Endodermal cell (in vitro differentiated cells): ENCODE measurements at places on chromosomes 5 and 9. TPM values are rescaled to one million over a fixed set of nuclear protein-coding genes. Genes with fewer than 3 reads are reported as not detected.

- no peaks in the 10 kb centered on the region for H3K27me3 ChIP-seq
- H3K36me3 ChIP-seq, result no peaks in the 10 kb centered on the region
- H3K27ac ChIP-seq, result no peak overlapping the region
- H3K4me3 ChIP-seq, result no peak overlapping the region
- no peak for DNase-seq
- no peaks in the 10 kb centered on the region for H3K4me1 ChIP-seq
These were observed 94.8 kb downstream of the RAB3C start for GRCh38 chr5:58677650-58678049.

DNA sequence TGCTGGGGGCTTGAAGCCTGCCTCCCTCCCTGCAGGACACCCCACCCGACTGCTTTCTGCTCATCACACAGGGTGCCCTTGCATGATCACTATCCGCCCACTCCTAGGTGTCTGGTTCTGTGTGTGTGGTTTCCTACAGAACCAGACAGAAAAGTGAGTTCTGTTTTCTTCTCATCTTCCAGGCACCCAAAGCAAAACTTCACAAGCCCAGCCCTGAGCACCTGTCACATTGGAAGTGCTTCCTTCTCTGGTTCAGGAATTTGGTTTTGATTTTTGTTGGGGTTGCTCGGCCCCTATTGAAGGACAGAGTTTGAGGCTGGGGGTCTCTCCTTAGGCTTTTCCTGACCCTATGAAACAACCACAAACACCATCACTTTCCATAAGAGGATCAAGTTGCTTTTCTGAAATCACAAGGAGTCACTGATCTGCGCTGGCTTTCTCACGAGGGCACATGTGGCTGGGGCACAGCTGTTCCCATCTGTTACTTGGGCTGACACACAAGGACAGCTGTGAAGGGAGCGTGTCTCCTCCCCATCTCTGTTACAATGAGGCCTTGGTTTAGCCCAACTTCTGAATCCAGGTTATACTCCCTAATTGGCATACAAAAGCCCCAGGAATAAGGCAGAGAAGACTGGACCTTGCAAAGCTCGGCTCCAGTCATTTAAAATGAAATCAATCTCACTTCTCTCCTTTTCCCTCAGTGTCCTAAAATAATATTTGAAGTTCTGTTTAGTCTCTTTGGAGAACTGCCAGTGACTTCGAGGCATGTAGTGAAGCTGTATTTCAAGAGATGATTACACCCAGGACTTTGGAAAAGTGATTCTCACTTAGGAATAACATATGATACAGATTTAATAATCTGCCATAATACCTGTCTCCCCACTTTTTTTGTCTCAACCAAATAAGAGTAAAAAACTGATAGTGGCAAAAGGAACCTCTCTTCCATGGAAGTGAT, 213.1 kb upstream of the GAS1 start:
- DNase-seq, result no peak
- no peaks in the 10 kb centered on the region for H3K4me1 ChIP-seq
- no peaks in the 10 kb centered on the region for H3K27me3 ChIP-seq
- no peak overlapping the region for H3K27ac ChIP-seq

GRCh38 chr9:1837453-1838084, 177.6 kb upstream of the SMARCA2 start:
- no peaks in the 10 kb centered on the region for H3K36me3 ChIP-seq
- no peak overlapping the region for H3K27ac ChIP-seq
- no peak overlapping the region for H3K4me3 ChIP-seq
- H3K4me1 ChIP-seq, result peaks cover 2% of the 10 kb centered on the region
- no peaks in the 10 kb centered on the region for H3K27me3 ChIP-seq
- peak; percentile 89 for DNase-seq

GRCh38 chr5:128778474-128778873, 186.8 kb upstream of the SLC27A6 start:
- H3K27ac ChIP-seq, result peak overlapping the region; percentile 21
- H3K4me3 ChIP-seq, result no peak overlapping the region
- H3K36me3 ChIP-seq, result no peaks in the 10 kb centered on the region
- H3K27me3 ChIP-seq, result no peaks in the 10 kb centered on the region
- peaks cover 3% of the 10 kb centered on the region for H3K4me1 ChIP-seq

DNA sequence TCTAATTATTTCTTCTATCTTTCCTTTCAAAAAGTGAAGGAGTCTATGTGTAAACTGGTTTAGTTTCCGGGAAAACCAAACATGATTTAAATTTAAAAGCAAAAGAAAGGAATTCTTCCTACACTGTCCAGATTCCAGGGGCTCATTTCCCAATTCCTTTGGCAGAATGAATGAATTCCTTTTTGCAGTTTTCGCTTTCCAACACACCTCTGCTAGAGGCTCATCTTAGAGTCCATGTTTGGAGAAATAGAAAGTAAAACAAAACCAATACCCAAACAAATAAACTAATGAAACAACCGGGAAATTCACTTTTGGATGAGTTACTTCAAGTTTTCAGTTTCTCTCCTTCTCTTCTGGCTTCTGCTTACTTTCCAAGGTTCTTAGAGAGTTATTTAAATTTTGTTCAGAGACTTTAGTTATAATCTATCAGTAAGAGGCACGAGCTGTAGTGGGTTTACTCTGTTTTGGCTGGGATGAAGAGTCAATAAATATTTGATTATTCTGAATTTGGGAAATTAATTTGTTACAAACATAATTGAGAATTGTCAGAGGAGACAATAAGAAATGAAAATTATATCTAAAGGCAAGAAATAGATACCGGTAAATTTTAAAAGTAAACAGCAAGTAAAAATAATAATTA, 365.0 kb upstream of the CDH9 start:
- no peaks in the 10 kb centered on the region for H3K27me3 ChIP-seq
- no peak overlapping the region for H3K27ac ChIP-seq
- H3K36me3 ChIP-seq, result no peaks in the 10 kb centered on the region
- no peaks in the 10 kb centered on the region for H3K4me1 ChIP-seq
- DNase-seq, result no peak

GRCh38 chr9:14608540-14608939, 84.7 kb downstream of the ZDHHC21 start:
- H3K36me3 ChIP-seq, result peaks cover 35% of the 10 kb centered on the region
- no peak overlapping the region for H3K27ac ChIP-seq
- H3K27me3 ChIP-seq, result no peaks in the 10 kb centered on the region
- no peak overlapping the region for H3K4me3 ChIP-seq
- DNase-seq, result no peak
- H3K4me1 ChIP-seq, result no peaks in the 10 kb centered on the region

GRCh38 chr9:21513431-21513830, 31.3 kb upstream of the IFNE start:
- peaks cover 8% of the 10 kb centered on the region for H3K36me3 ChIP-seq
- no peak overlapping the region for H3K4me3 ChIP-seq
- H3K4me1 ChIP-seq, result peaks cover 10% of the 10 kb centered on the region
- DNase-seq, result no peak

GRCh38 chr9:25078202-25078601, 532.5 kb upstream of the IZUMO3 start:
- no peaks in the 10 kb centered on the region for H3K4me1 ChIP-seq
- H3K4me3 ChIP-seq, result no peak overlapping the region
- no peak overlapping the region for H3K27ac ChIP-seq
- no peaks in the 10 kb centered on the region for H3K36me3 ChIP-seq

DNA sequence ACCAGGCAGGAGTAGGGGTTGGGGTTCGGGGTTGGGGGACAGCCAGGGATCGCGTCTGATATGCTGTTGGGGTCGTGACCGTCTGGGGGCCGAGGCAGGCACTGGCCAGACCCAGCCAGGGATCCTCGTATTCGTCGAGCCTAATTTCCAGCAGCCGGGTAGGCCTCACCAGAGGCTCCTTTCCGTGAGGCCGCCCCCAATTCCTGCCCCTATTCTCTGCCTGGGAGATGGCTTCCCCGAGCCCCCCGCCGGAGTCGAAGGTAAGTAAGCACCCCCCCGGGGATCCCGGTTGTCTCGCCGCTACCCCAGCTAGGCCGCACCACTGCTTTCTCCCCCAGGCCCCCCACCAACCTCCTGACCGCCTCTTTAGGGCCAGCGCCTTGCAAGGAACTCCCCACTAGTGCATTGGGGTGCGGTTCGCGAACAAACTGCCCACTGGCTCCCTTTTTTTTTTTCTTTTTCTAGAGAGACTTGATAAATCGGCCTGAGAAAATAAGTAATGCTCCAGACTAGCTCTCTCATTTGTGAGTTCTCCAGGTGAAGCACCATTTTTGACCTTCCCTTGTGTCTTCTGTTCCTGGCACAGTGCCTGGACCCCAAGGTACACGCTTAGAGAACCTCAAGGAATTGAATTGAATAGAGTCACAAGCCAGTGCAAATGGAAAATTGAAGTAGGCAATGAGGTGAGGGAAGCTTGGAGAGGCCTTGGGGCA, 435 bp downstream of the ZNF189 start:
- H3K4me3 ChIP-seq, result peak overlapping the region; percentile 86
- no peaks in the 10 kb centered on the region for H3K27me3 ChIP-seq
- no peaks in the 10 kb centered on the region for H3K4me1 ChIP-seq

GRCh38 chr9:752201-752600, 89.3 kb upstream of the DMRT1 start:
- peaks cover 4% of the 10 kb centered on the region for H3K36me3 ChIP-seq
- no peaks in the 10 kb centered on the region for H3K27me3 ChIP-seq
- no peaks in the 10 kb centered on the region for H3K4me1 ChIP-seq
- no peak overlapping the region for H3K27ac ChIP-seq

DNA sequence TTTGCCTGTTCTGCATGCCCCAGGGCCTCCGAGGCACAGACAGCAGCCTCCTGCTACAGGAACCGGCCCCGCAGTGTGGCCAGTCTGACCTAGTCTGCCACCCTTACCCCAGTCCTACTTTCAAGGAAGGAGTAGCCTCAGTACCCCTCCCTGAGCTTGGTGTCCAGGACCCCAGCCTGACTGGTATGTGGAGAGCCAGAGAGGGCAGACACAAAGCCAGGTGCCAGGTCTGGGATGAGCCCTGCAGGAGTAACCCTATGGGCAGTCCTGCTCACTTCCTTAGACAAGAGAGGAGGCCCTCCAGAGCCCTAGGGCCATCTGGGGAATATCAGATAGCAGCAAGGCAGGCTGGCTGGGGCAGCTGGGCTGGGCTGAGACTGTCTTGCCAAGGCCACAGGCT, 67.8 kb downstream of the NRG2 start:
- no peak overlapping the region for H3K27ac ChIP-seq
- no peaks in the 10 kb centered on the region for H3K36me3 ChIP-seq
- H3K4me1 ChIP-seq, result no peaks in the 10 kb centered on the region
- H3K27me3 ChIP-seq, result peaks cover 32% of the 10 kb centered on the region
- no peak for DNase-seq
- no peak overlapping the region for H3K4me3 ChIP-seq

DNA sequence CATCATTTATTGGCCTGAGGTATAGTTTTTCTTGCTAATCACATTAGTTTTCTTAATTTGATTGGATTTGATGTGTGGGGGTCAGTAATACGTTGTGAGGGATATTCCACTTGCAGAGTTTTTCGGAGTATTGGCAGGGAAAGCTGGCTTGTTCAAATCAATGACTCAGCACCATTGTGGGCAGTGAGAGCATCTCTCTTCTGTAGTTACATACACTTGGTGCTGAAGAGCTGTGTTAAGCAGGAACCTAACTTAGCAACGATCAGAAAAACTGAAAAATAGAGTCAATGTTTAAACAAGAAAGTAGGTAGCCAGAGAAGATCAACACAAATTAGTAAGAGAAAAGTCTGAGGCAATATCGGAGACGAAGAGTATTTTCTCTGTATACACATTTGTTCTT, 344.6 kb upstream of the EDIL3 start:
- H3K27ac ChIP-seq, result no peak overlapping the region
- no peaks in the 10 kb centered on the region for H3K4me1 ChIP-seq
- no peaks in the 10 kb centered on the region for H3K36me3 ChIP-seq
- H3K27me3 ChIP-seq, result no peaks in the 10 kb centered on the region
- DNase-seq, result no peak

GRCh38 chr5:78837836-78838235, 147.3 kb downstream of the ARSB start:
- no peak overlapping the region for H3K4me3 ChIP-seq
- DNase-seq, result no peak
- H3K36me3 ChIP-seq, result no peaks in the 10 kb centered on the region
- H3K4me1 ChIP-seq, result peaks cover 22% of the 10 kb centered on the region
- H3K27me3 ChIP-seq, result no peaks in the 10 kb centered on the region
- no peak overlapping the region for H3K27ac ChIP-seq

MAP1B gene
- total RNA-seq, result 85.9 to 103 TPM (median 87.9 TPM) in 3 replicates

PAPPA gene
- total RNA-seq, result 0.02 to 0.09 TPM (median 0.08 TPM) in 3 replicates

SPINK6 gene
- total RNA-seq, result not detected in 2 replicates

CCDC192 gene
- 0.48 TPM in 1 of 2 replicates, not detected in the other for total RNA-seq
